Central memory CD4-positive, alpha-beta T cell (primary cell): ENCODE measurements at places on chromosomes 7 and 10.

GRCh38 chr10:23461557-23461956 lies 22.7 kb downstream of the OTUD1 start:
- no peak for DNase-seq

DNA sequence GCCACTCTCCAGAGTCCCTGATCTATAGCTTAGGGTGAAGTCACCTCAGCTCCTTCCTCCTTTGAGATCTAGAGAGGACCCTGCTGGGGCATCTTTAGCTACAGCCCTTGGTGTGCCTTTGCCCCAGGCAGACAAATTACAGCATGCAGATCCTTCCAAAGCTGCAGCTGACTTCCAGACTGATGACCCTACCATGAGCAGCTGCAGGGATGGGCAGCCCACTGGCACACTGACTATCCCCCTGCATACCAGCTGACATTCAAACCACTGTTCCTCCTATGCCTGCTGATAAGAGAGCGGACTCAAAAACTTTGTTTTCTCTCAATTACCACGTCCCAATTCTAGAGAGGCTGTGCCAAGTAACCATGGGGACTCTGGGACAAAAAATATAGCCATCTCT lies 70.6 kb downstream of the COL13A1 start:
- DNase-seq: no peak

GRCh38 chr10:132392811-132393694 lies 3.9 kb upstream of the PWWP2B start:
- DNase-seq: no peak

GRCh38 chr7:2120251-2120660 lies 112.5 kb downstream of the MAD1L1 start:
- DNase-seq: peak; percentile 31

DNA sequence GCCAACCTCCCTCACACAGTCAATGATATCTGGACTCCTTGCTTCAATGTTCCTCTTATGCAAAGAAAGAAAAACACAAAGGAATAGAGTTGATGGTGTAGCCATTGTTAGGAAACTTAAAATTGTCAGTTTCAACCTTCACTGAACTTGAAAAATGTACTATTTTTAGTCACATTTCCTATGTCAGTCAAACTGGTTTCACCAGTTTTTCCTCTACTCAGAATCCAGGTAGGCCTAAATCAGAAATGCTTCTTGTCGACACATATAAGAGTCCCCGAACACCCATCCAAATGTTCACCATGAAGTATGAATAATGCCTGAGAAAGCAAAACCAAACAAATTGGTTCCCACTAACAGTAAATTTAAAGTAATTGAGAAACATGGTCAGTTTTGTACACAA lies 42.4 kb upstream of the ZMYND11 start:
- no peak for DNase-seq

DNA sequence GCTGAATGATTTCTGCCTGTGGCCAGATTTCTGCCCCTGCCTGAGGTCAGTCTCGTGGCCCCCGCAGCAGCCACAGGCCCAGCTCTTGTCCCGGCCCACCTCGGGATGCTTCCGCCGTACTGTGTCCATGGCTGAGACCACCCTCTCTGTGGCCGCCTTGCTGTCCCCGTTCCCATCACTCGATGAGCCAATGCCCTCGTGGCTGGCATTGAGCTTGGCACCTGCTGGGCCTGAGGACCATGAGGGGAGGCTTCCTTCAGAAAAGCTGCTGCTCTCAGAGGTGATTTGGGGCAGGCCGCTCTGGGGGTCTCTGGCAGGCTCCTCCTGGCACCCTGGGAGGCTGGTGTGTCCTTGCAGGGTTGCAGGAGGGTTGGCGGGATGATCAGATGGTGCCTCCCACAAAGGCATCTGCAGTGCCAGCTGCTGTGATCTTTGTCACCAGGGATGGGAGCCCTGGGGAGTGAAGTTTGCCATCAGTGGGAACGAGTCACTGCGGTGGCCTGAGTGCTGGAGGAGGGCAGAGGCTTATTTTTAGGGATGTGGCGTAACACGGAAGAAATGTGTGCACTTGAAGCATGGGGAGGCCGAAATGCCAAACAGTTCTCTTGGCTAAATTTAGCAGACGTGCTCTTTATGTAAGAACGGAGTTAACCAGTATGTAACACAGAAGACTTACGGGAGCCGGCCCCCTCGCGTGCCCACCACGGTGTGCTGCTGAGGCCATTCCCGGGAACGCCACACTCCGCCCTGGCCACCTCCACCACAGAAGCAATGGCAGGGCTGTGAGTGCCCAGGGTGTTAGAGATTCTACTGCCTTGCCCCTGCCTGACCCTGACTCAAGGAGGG lies 47.7 kb downstream of the VIPR2 start:
- no peak for DNase-seq

DNA sequence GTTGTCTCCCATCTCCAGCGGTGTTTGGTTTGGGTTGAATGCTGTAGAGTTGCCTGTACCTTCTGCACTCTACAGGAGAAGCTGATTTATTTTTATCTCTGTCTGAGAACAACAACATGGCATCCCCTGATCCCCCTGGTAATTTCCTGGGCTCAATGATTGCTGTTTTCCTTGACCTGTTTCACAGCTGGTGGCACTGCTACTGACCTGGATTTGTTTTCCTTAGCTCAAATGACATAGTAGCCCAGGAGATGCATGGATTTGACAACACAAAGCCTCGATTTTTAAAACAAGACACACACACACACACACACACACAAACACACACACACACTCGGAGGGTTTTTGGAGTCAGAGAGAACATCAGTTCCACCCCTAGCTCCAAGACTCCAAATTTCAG lies 301.6 kb downstream of the NRG3 start:
- no peak for DNase-seq

GRCh38 chr10:74963549-74963948 lies 137.1 kb downstream of the KAT6B start:
- no peak for DNase-seq

DNA sequence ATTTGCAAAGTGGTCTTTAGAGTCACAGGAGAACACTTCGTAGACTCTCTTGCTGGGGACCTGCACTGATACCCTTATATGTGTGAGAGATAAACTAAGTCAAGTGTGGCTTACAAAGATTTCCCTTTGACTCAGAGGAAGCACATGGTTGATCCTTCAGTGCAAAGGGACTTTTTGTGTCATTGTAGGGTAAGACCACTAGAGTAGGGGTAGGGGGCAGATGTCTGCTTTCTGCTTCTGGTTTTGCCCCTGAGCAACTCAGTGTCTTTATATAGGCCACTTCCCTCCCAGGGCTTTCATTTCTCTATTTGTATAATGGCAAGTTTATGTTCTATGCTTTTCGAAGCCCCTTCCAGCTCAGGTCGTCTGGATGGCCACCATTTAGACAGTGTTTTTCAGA lies 281.7 kb downstream of the SORCS3 start:
- DNase-seq: no peak

DNA sequence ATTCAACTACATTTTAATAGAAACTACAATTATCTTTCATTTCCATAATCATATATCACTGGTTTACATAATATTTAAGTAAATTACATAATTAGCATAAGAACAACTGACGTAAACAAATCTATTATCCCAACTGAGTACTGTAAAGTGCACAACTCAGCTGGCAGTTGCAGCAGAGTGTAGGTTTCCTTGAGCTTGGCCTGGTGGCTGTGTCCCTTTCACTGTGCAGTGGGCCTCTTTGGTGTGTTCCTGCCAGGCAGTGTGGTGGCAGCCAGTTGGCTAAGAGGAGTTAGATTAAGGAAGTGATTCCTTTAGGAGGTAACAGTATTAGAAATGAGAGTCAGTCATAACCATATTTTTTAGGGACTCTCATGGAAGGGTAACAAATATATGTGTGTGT lies 7.0 kb downstream of the NRG3 start:
- no peak for DNase-seq

DNA sequence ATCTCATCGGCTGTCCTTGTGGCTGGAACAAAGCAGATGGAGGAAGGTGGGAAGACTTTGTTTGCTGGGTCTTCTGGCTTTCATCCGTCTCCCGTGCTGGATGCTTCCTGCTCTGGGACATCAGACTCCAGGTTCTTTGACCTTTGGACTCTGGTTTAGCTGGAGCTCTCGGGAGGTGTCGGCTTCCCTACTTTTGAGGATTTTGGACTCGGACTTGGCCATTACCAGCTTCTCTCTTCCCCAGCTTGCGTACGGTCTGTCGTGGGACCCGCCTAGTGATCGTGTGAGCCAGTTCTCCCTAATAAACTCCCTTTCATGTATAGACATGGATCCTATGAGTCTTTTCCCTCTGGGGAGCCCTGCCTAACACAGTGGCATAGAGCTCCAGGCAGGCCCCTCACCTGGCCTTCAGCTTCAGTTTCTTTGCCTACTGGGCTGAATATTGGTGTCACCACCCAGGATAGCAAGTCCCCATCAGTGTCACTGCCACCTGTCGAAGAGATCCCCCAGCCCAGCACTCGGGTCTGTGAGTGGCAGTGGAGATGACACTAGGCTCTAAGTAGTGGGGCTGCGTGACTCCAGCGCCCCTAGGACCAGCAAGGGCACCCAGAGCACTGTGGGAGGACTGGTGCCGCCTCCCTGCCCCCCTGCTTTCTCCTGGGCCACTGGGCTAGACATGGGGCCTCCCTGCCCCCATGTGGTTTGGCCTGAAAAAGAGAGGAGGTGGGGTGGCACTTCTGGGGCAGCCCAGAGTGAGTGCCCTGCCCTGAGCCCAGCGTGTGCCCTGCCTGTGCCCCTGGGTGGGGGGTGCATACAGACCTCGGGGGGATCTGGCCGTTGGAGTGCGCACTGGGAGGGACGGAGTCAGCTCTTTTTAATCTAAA lies 135.6 kb downstream of the LHPP start:
- DNase-seq: no peak

- DNase-seq: no peak
Observed at GRCh38 chr10:72229261-72230251, 13.5 kb upstream of the ASCC1 start.

- DNase-seq: no peak
Observed at GRCh38 chr7:33422825-33423645, 293.7 kb downstream of the BBS9 start.

GRCh38 chr10:44571701-44572100 lies 186.8 kb upstream of the CXCL12 start:
- DNase-seq: no peak

GRCh38 chr7:158595068-158595467 lies 7.4 kb upstream of the PTPRN2 start:
- DNase-seq: no peak

DNA sequence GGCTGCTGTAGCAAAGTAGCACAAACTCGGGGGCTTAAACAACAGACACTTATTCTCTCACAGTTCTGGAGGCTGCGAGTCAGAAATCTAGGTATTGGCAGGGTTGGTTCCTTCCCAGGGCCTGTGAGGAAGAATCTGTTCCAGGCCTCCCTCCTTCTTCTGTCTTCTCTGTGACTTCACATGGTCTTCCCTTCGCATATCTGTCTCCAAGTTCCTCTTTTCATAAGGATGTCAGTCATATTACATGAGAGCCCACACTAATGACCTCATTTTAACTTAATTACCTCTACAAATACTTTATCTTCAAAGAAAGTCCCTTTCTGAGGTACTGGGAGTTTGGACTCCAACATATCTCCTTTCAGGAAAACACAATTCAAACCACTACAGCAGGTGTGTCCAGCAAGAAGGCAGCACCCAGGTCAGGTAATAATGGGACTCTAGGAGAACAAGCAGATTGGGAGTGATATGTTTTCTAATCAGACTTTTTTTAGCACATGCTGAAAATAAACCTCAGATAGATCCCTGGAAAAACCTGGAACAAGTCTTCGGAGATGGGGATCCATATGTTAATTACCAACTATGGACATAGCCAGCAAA lies 11.7 kb downstream of the CREB5 start:
- no peak for DNase-seq

- DNase-seq: no peak
Observed at GRCh38 chr7:2015251-2015871, 217.4 kb downstream of the MAD1L1 start.

DNA sequence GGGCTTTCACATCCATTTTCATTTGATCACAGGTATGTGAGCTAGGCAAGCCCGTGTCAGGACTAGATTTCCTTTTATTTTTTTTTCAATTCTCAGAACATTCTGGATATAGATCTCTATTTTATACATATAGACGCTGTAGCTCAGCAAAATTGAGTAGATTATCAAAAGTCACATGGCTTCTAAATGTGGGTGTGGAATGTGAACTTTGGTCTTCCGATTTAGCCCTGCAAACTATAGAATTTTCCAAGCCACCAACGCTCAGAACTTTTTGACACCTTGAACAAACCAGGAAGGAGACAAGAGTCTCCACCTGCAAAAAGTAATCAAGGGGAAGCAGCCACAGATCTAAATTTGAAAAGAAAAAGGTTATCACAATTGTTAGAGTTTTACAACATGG lies 15.9 kb upstream of the FFAR4 start:
- DNase-seq: no peak

- DNase-seq: no peak
Observed at GRCh38 chr10:3173171-3173878, 743 bp upstream of the PITRM1 start.

- DNase-seq: no peak
Observed at GRCh38 chr7:102287111-102287980, 678 bp downstream of the SH2B2 start.

- no peak for DNase-seq
Observed at GRCh38 chr7:146635205-146636032, 518.8 kb downstream of the CNTNAP2 start.

GRCh38 chr7:21169667-21170580 lies 258.0 kb upstream of the SP4 start:
- DNase-seq: no peak

DNA sequence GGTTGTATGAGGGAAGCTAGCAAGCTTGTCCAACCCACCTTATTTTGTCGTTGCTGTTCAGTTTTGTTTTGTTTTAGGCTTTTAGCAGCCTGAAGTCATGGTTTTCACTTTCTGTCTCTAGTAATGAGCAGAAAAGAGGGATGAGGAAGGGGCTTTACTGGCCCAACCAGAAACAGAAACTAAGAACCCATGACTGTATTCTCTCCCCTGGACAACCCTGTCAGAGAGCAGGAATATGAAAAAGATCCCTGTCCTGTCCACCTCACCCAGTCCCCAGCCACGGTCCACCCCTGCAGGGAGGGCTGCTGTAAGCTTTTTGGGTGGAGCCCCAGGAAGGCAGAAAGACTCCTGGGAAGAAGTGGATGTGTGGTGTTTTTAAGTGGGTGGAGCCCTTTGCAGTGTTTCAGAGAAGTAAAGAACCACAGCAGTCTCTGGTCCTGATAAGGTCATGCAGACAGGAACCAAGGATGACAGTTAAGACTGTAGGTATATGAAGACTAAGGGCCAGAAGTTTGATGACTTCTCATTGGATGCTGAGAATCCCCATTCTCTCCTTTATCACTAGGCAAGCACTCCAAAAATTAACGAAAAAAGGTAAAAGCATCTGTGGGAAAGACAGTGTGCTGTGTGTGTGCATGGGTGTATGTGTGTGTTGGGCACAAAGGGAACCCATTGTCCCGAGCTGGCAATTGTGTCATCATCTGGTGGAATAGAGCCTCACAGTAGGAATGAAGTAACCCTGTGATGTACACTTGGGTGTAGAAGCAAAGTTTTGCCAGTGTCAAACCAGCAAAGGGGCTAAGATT lies 13.8 kb downstream of the MRPL32 start:
- DNase-seq: no peak

DNA sequence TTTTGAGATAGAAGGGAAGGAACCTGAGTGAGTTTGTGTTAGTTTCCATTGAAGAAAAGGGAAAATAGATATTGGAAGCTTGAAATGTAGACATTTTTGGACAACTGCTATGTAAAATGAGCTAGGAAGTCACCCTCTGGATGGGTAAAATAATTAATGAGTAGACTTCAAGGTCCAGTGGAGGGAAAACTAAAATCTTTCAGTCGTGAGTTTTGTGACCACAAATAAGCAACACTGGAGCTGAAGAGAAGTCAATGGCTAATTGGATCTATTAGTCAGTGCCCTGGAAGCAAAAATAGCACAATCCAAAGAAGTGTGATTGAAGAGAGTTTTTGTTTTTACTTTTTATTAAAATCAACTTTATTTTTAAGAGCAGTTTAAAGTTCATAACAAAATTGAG lies 123.4 kb downstream of the MYO3A start:
- no peak for DNase-seq
